ENCODE measurements at places on chromosomes 7 and 10. TPM values are rescaled to one million over a fixed set of nuclear protein-coding genes. Genes with fewer than 3 reads are reported as not detected.

GRCh38 chr7:67777119-67777518 is 780.5 kb downstream of the TYW1 start:
- no peak overlapping the region for H3K4me3 ChIP-seq
- H3K27ac ChIP-seq = peak overlapping the region; percentile 82
- H3K4me1 ChIP-seq = peaks cover 7% of the 10 kb centered on the region
- no peaks in the 10 kb centered on the region for H3K36me3 ChIP-seq
- peaks cover 27% of the 10 kb centered on the region for H3K27me3 ChIP-seq

DNA sequence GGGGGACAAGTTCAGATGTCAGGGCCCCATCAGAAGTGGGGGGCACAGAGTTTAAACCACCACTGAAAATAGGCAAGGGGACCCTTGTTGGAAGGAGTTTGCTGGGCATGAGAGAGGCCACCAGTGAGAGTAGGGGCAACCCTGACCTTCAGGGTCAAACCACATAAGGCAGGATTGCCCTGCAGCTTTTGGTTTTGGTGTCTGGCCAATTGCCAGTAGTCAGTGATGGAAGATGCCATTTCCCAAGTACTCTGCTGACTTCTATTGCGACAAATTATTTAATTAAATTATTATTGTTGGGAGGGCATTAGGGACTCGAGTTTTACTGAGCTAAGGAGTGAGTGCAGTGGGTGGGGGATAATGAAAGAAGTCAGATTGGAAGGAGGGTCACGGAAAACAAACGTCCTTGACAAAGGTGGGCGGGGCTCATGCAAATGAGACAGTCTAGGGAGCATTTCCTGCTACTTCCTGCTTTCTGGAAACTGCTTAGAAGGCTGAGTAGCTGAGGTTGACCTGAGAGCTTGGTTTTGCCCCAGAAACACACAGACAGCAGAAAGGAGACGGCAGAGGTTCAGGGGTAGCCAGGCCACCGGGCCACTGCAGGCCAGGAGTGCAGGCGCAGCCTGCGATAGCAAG is 74.2 kb upstream of the ANLN start:
- no peaks in the 10 kb centered on the region for H3K36me3 ChIP-seq
- no peak for DNase-seq
- H3K4me1 ChIP-seq = peaks cover 12% of the 10 kb centered on the region
- no peak overlapping the region for H3K4me3 ChIP-seq
- H3K27me3 ChIP-seq = no peaks in the 10 kb centered on the region
- H3K27ac ChIP-seq = no peak overlapping the region

GRCh38 chr10:99945263-99945662 is 64.5 kb downstream of the DNMBP start:
- peak overlapping the region; percentile 68 for H3K27ac ChIP-seq
- no peaks in the 10 kb centered on the region for H3K27me3 ChIP-seq
- H3K4me3 ChIP-seq = no peak overlapping the region
- peaks cover 34% of the 10 kb centered on the region for H3K4me1 ChIP-seq
- peaks cover 20% of the 10 kb centered on the region for H3K36me3 ChIP-seq
- no peak for DNase-seq

The IRF5 gene
- 0.90 TPM for total RNA-seq

- H3K36me3 ChIP-seq = no peaks in the 10 kb centered on the region
- no peak overlapping the region for H3K4me3 ChIP-seq
- H3K27me3 ChIP-seq = peaks cover 97% of the 10 kb centered on the region
- no peak overlapping the region for H3K27ac ChIP-seq
- no peak for DNase-seq
Observed at GRCh38 chr10:98038288-98038687, 7.9 kb upstream of the CRTAC1 start.

The DKK1 gene
- total RNA-seq = 12.7 TPM

DNA sequence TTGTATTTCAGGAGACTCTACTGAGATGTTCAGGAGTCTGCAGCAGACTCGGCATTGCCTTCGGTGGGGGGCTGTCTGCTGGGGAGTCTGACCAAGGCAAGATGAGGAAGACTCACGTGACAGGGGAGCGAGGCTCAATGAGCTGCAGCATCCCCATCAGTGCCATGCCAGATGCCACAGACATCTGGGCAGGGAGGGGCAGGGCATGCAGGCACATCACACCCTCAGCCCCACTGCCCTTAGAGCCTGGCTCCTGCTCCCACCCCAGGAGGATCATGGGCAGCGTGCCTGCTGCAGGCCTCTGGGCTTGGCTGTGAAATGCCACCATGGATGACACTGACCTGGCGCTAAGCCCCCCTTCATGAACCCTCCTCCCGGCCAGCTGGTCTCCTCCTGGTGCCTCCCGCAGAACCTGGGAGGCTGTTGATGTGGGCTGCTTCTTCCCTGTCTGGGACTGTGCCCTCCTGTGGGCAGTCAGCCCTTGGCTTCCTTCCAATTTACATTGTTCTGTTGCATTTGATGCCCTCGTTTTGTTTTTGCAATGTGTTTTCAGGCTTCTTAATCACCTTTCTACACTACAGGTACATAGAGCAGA is 235.0 kb downstream of the PAXIP1 start:
- DNase-seq = no peak
- no peak overlapping the region for H3K4me3 ChIP-seq
- H3K4me1 ChIP-seq = no peaks in the 10 kb centered on the region
- H3K27me3 ChIP-seq = peaks cover 7% of the 10 kb centered on the region
- H3K27ac ChIP-seq = no peak overlapping the region

- peaks cover 11% of the 10 kb centered on the region for H3K27me3 ChIP-seq
- DNase-seq = no peak
- no peak overlapping the region for H3K27ac ChIP-seq
- H3K36me3 ChIP-seq = no peaks in the 10 kb centered on the region
Observed at GRCh38 chr10:124568848-124569622, 107.4 kb downstream of the LHPP start.

- no peak overlapping the region for H3K4me3 ChIP-seq
- no peak for DNase-seq
- H3K36me3 ChIP-seq = no peaks in the 10 kb centered on the region
- H3K27ac ChIP-seq = no peak overlapping the region
Observed at GRCh38 chr7:125636320-125636962, 706.8 kb upstream of the POT1 start.

DNA sequence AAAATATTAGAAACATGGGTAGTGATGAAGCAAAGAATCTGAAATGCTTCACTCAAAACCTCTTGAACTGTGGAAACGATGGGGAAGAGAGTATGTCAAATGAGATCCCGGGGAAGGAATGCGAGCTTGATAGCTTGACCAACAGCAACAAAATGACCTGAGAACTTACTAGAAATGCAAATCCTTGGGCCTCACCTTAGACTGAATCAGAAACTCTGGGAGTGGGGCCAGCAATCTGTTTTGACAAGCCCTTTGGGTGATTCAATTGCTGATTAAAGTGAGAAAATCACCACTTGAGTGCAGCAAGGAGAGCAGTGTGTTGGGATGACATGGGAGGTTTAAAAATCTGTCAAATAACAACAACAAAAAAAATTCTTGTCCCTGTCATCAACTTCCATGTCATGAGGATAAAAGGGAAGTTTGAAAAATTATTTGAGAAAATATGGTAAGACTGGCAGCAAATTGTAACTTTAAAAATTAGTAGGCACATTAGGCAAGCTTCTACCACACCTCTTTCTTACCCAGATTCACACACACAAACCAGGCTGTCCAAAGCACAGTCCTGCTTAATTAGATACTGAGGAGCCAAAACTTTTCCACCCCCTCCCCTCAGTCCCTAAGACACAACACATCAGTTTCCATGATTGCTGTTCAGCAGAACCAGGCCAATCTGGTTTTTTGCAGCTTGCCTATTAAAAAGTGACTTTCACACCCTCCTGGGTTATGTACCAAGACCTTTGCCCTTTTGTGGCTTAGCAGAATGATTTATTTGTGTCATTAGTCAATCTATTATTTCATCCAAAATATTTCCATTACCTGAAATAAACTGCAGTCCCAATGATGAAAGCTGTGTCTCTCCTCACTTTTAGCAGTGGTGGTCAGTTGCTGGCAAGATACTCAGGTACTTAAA is 15.6 kb downstream of the CALCR start:
- no peak overlapping the region for H3K4me3 ChIP-seq
- H3K27ac ChIP-seq = no peak overlapping the region
- H3K27me3 ChIP-seq = peaks cover 4% of the 10 kb centered on the region
- H3K36me3 ChIP-seq = no peaks in the 10 kb centered on the region
- no peaks in the 10 kb centered on the region for H3K4me1 ChIP-seq
- no peak for DNase-seq

DNA sequence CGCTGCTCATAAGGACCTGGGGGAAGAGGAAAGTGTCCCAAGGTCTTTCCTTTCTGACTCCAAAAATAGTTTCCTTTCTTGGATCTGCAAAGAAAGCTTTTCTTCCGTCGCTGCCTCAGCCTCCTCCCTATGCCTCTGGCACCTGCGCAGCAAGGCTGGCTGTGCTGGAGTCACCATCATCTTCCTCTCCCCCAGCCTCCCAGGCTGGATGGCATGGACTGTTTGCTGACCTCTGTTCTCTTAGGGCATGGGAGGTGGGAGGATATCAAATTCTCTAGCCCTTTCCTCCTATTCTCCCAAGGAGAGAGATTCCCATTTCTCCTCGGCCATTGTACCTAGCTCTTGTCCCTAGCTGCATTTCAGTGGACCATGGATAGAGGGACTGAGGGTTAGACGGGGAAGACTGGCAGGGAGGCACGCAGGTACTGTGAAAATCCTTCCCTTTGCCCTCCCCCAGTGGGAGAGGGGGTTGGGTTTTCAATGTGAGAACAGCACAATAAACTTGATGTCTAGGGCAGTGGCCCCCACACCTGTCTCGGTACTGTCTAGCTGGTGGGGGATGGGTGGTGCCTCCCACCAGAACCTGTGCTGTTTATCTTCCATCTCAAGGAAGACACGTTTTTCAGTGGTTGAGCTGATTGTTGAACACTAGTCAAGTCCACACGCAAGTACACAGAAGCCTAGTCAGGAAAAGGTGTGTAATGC is 2.6 kb downstream of the PPP1R35 start:
- peaks cover 6% of the 10 kb centered on the region for H3K36me3 ChIP-seq
- H3K27me3 ChIP-seq = peaks cover 1% of the 10 kb centered on the region
- H3K4me1 ChIP-seq = peaks cover 43% of the 10 kb centered on the region
- DNase-seq = no peak
- H3K4me3 ChIP-seq = peak overlapping the region; percentile 78

The UPP1 gene
- total RNA-seq = 5.0 TPM

DNA sequence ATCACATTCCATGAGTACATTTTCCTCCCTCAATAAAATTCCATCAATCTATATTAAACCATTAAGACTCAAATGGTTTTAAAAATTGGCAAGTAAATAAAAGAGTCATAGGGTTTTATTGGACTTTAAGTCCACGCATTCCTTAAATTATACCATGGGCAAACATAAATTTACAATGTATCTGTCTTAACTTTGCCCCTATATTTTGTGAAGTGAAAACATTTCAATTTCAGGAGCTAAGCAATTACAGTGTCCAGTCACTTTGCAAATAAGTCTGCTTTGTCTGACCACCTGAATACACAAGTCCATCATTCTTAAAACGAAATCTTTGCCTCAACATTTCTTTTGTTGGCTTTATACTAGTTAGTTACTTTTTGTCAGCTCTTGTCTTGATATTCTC is 197.5 kb upstream of the SEMA3D start:
- peaks cover 2% of the 10 kb centered on the region for H3K36me3 ChIP-seq
- H3K27me3 ChIP-seq = no peaks in the 10 kb centered on the region
- H3K27ac ChIP-seq = no peak overlapping the region
- DNase-seq = no peak
- peaks cover 5% of the 10 kb centered on the region for H3K4me1 ChIP-seq
- H3K4me3 ChIP-seq = no peak overlapping the region

- H3K36me3 ChIP-seq = peaks cover 13% of the 10 kb centered on the region
- no peaks in the 10 kb centered on the region for H3K27me3 ChIP-seq
- H3K4me3 ChIP-seq = no peak overlapping the region
- no peak for DNase-seq
- peaks cover 12% of the 10 kb centered on the region for H3K4me1 ChIP-seq
- peak overlapping the region; percentile 8 for H3K27ac ChIP-seq
Observed at GRCh38 chr10:61987537-61987936, 86.0 kb downstream of the ARID5B start.

DNA sequence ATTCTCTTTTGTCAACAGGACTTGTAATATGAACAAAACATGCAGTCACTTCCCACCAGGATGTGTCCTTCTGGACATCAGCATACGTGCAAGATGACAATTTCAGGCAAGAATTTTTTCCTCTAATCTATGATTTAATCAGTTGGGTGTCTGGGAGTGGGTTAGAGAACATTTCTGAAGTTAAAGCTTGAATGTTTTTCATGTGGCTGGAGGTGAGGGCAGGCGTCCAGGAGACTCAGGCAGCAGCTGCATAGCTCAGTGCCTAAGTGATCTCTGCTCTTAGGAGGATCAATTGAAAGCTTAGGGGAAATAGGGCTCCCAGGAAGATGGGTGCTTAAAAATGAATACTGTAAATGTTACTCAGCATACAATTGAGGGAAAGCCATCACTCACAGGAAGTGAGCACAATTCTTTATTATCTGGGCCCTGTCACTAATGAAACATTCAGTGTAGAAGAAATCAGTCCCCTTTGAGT is 457.6 kb upstream of the KLF6 start:
- no peaks in the 10 kb centered on the region for H3K27me3 ChIP-seq
- H3K4me1 ChIP-seq = peaks cover 35% of the 10 kb centered on the region
- DNase-seq = no peak
- H3K4me3 ChIP-seq = peak overlapping the region; percentile 40
- peak overlapping the region; percentile 99 for H3K27ac ChIP-seq
- no peaks in the 10 kb centered on the region for H3K36me3 ChIP-seq

- H3K27me3 ChIP-seq = peaks cover 5% of the 10 kb centered on the region
- H3K27ac ChIP-seq = no peak overlapping the region
- H3K36me3 ChIP-seq = no peaks in the 10 kb centered on the region
Observed at GRCh38 chr7:68720697-68721096, 877.6 kb upstream of the AUTS2 start.

GRCh38 chr10:68272833-68273232 is 40.9 kb upstream of the ATOH7 start:
- no peaks in the 10 kb centered on the region for H3K4me1 ChIP-seq
- H3K36me3 ChIP-seq = peaks cover 3% of the 10 kb centered on the region
- H3K4me3 ChIP-seq = no peak overlapping the region
- H3K27ac ChIP-seq = no peak overlapping the region
- no peaks in the 10 kb centered on the region for H3K27me3 ChIP-seq

DNA sequence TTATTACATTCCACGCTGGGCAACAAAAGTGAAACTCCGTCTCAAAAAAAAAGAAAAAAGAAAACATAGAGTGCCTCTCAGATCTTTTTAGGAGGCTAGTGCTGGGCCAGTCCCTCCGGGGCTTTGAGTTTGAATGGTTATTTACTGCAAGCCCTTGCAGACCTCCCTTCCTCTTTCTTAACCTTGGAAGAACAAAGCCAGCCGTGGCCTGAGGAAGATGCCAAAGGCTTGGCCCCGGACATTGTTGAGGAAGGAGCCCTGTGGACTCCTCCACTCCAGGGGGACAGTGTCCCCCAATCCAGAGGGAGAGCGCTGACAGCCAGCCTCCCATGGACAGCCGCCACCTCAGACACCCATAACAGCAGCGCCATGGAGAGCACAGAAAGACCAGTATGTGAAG is 5.0 kb downstream of the TSPAN33 start:
- H3K4me1 ChIP-seq = peaks cover 6% of the 10 kb centered on the region
- peaks cover 42% of the 10 kb centered on the region for H3K27me3 ChIP-seq

- DNase-seq = no peak
- no peak overlapping the region for H3K4me3 ChIP-seq
- H3K4me1 ChIP-seq = peaks cover 19% of the 10 kb centered on the region
- H3K27me3 ChIP-seq = peaks cover 15% of the 10 kb centered on the region
- peaks cover 12% of the 10 kb centered on the region for H3K36me3 ChIP-seq
Observed at GRCh38 chr7:128025380-128025779, 5.9 kb downstream of the LRRC4 start.

GRCh38 chr10:52818019-52818418 is 45.4 kb upstream of the MBL2 start:
- H3K4me3 ChIP-seq = no peak overlapping the region
- no peaks in the 10 kb centered on the region for H3K27me3 ChIP-seq
- H3K36me3 ChIP-seq = no peaks in the 10 kb centered on the region
